Activated CD8-positive, alpha-beta T cell treated with anti-CD3 and anti-CD28 coated beads, Interleukin-2, amount 10 ng/mL, durations not matched to agents 7 days and 5 days (primary cell): ENCODE measurements at places on chromosomes 12 and 14.

DNA sequence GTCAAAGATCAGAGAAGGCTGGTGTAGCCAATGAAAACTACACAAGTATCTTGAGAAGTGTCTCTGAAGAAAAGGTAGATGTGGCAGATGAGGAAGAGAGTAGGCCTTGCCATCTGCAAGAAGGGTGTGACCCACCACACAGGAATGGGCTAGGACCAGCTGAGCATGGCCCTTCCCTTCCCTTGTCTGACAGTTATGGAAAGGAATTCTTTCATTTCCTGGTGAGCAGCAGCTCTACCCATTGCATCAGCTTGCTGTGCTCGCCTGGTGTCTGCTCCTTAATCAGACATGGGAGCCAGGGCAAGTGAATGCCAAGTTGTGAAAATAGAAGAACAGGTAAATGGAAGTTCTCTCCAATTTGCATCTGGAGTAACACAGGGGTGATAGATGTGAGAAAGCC is 145.2 kb upstream of the KRR1 start:
- no peak for DNase-seq

DNA sequence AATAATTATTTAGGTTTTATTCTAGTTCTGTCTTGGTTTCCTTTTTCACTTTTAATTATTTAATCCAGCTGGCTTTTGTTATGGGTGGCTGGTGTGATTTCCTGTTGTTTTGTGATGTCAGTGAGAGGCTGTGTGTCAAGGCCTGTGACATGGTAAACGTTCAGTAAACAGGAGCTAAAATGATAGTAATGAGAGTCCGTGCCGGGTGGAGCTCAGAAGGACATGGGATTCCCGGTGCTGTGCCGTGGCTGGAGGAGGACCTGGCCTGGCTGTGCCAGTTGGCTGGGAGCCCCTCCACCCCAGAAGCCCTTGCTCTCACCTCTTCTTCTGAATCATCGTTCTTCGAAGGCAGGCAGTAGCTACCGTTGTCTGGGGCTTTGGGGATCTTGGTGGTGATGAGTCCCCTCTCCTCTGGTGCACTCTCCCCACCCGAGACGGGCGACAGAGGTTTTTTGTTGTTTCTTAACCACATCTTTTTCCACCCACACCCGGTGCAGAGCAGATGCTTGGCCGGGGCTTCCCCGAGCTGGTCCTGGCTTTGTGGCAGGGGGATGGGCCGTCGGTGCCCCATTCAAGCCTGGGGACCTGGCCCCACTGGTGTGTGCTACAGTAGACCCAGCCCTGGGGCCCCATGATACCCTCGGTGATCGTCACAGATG is 29.1 kb downstream of the SH2B3 start:
- DNase-seq = peak; percentile 89

GRCh38 chr14:97777622-97778355 is 980.6 kb downstream of the VRK1 start:
- no peak for DNase-seq

GRCh38 chr12:116244001-116244400 is 33.5 kb downstream of the MED13L start:
- no peak for DNase-seq

DNA sequence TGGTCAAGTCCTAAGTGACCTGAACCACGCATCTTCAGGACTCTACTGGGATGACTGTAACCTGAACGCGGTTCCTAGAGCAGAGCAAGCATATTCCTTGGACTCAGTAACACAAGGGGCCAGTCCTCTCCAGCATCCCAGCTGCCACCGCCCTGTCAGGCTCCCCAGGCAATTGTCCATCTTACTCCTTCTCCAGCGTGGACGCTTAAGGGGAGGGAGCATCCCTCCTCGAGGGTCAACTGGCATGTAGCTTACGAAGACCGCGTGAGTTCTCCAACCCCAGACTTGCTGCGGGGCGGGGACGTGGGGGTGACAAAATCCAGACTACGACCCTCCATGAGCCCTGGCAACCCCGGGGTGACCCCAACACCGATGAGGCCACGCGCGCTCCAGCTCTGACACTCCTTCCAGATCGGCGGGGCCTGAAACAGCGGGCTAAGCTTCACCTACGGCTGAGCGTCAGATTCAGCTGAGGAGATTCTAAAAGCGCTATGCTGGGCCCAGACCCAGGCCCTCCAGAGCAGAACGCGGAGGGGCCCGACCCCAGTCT is 846 bp upstream of the MTHFD1 start:
- DNase-seq = no peak

GRCh38 chr14:104293851-104294627 is 155.7 kb downstream of the KIF26A start:
- no peak for DNase-seq

DNA sequence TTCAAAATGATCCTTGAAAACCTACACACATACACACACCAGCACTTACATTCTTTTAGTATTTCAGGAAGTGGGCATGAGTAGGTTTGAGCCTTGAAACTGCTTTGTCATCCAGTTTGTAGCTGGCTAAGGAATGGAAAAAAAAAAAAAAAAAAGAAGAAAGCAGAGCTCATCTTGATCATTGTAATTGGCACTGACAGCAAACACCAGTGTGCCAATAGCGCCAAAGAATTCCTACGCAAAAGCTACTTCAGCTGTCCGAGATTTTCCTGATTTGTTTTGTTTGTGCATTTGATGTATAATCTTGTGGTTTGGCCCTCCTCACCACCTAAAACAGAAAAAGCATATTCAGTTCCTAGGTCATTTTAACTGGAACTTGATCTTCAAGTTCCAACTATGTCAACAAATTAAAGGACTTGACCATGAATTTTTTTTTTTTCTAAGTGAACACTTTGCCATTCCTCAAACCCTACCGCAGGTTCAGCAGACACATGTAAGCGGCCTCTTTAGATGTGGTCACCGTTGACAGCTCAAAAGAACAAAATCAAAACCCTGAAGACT is 57.3 kb downstream of the FLRT2 start:
- DNase-seq = no peak

DNA sequence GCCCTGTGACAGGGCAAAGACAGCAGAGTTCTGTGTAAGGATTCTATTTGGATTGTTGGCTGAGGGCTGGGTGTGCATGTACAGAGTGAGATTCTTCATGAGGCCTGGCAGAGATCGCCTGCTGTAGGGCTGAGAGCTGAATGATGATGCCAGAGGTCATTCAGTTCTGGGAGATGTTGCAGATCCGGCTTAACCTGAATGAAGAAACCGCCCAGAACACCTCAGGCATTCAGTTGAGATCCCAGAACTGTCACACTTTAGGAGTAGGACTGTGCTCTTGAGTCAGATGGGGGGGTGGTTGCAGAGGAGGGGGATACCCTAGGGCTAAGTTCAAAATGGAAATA is 5.8 kb upstream of the EVL start:
- DNase-seq = no peak

DNA sequence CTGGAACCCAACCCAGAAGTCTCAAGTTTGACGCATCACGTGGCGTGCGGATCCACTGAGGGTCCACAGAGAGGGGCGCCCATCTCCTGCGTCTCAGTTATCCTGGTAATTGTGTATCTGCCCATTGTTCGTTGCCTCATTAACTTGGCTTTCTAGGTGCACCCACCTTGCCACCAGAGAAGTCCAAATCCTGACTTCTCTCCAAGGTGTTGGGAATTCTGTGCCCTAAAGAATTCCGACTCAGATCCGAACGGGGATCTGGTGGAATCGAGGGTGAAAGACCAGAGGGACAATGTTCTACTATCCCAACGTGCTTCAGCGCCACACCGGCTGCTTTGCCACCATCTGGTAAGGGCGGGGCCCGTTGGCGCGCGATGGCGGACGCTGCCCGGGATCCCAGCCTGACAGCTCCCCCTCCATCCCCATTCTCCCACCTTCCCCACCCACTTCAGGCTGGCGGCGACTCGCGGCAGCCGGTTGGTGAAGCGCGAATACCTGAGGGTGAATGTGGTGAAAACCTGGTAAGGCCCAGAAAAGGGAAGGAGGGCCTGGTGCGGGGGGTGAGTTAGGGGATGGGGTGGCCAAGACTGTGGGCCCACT is 481 bp downstream of the REC8 start:
- no peak for DNase-seq

DNA sequence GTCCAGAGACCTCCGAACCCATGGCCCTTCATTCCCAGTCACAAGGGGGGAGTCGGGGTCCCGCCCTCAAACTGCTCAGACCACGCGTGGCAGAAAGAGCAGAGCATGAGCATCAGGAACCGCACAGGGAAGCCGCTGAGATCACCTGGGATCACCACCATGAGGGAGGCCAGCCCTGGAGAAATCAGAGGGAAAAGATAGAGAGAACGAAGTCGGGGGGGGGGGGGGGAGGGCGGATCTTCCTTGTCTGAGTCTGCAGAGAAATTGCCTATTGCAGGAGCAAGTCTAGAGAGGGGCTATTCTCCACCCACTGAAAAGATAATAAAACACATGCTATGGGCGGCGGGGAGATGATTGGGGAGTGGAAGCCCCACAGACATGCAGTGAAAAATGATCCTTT is 884 bp upstream of the TMEM132C start:
- no peak for DNase-seq
